ENCODE measurements at places on chromosomes 16 and 17.

DNA sequence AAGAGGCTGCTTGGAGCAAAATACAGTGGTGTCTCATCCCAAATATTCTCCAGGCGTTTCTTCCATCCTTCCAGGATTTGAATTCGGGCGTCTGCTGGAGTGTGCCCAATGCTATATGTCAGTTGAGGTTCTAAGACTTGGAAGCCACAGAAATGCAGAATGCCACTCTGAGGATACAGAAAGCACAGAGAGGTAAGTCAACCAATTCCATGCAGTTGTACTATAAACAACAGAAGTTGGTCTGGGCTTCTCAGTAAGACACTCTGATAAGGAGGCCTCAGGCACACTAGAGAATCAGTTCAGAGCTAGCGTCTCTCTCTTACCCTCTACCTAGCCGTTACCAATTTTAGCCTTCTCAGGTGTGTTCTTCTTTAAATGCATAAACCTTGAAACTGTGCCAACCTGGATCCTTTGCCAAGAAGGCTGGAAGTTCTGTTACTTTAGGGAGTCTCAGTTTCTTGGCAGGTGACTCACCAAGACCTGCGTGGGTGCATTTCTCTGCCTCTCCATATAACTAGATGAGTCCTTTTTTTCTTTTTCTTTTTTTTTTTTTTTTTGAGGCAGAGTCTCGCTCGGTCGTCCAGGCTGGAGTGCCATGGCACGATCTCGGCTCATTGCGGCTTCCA lies 15.1 kb downstream of the NQO1 start:
- H3K27me3 ChIP-seq, result no peaks in the 10 kb centered on the region
- no peak for DNase-seq
- no peak overlapping the region for H3K4me3 ChIP-seq
- H3K36me3 ChIP-seq, result peaks cover 16% of the 10 kb centered on the region

DNA sequence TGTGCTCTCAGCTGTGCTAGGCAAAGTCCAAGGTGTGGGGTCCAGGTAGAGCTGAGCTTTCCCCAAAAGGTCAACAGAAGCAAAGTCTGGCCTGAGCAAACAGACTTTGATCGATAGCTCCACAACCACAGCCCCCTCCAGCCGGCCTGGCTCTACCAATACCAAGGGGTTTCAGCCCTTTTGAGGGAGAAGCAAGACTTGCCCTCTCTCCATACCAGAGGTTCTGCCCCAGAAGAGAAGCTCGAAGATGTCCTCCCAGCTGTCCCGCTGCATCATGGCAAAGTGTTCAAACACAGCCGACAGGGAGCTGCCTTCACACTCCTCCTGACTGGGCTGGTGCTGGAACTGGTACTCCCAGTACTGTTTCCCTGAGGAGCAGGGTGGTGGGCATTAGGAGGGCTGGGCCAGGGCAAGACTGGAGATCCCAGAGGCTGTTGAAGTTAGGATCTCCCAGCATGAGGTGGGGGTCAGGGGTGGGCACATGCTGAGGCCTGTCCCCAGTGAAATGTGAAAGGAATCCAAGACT lies 1.7 kb downstream of the VTN start:
- H3K4me3 ChIP-seq, result no peak overlapping the region
- peaks cover 25% of the 10 kb centered on the region for H3K4me1 ChIP-seq
- peaks cover 3% of the 10 kb centered on the region for H3K36me3 ChIP-seq
- DNase-seq, result no peak
- H3K27ac ChIP-seq, result no peak overlapping the region
- H3K27me3 ChIP-seq, result peaks cover 5% of the 10 kb centered on the region

DNA sequence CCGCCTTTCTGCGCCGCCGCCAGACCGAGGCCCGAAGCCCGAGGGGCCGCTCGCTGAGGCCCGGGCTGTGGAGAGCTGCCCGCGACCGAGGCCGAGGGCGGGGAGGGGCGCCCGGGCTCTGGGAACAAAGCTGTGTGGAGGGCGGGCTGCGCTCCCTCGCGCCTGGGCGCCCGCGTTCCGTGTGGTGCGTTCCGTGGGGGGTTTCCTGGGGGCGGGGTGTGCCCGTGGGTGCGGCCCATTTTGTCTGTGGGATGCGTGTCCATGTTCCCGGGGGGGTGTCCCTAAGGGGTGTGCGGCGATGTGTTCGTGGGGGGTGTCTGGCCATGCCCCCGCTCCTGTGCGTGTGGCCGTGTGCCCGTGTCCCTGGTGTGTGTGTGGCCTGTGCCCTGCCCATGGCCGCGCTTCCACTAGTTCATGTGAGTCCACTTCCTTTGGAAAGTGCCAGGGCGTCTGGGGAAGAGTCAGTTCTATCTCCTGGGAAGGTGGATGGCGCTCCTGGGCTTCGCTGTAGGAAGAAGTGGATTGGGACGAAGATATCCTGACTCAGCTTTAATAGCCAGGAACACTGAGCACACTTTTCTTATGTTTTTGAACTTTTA lies 520 bp downstream of the JPT2 start:
- H3K36me3 ChIP-seq, result peaks cover 29% of the 10 kb centered on the region
- peaks cover 43% of the 10 kb centered on the region for H3K4me1 ChIP-seq
- peak; percentile 66 for DNase-seq
- peak overlapping the region; percentile 93 for H3K4me3 ChIP-seq
- H3K27ac ChIP-seq, result peak overlapping the region; percentile 84
- H3K27me3 ChIP-seq, result no peaks in the 10 kb centered on the region

- no peak overlapping the region for H3K4me3 ChIP-seq
- no peak overlapping the region for H3K27ac ChIP-seq
- peaks cover 5% of the 10 kb centered on the region for H3K4me1 ChIP-seq
- no peak for DNase-seq
- H3K27me3 ChIP-seq, result peaks cover 98% of the 10 kb centered on the region
Measured at GRCh38 chr17:74921026-74921681, 1.9 kb downstream of the USH1G start.

DNA sequence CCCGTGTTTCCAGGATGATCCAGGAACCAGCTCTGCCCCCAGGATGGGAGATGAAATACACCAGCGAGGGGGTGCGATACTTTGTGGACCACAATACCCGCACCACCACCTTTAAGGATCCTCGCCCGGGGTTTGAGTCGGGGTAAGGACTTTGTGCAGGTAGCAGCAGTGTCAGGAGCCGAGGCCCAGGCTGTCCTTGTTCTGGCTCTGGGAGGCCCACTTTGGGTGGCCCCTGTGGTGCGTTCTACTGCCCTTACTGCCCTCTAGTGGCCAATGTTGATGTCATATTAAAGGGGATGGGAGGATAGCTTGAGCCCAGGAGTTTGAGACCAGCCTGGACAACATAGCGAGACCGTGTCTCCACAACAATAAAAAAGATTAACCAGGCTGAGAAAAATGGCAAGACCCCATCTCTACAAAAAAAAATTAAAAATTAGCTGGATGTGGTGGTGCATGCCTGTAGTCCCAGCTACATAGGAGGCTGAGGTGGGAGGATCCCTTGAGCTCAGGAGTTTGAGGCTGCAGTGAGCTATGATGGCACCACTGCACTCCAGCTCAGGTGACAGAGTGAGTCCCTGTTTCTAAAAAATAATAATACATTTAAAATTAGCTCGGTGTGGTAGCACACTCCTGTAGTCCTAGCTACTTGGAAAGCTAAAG lies 20.9 kb upstream of the CLEC18A start:
- peaks cover 26% of the 10 kb centered on the region for H3K36me3 ChIP-seq
- no peak overlapping the region for H3K4me3 ChIP-seq
- no peaks in the 10 kb centered on the region for H3K27me3 ChIP-seq
- DNase-seq, result peak; percentile 61

- H3K36me3 ChIP-seq, result no peaks in the 10 kb centered on the region
- H3K4me3 ChIP-seq, result no peak overlapping the region
Measured at GRCh38 chr16:86027373-86028126, 128.6 kb downstream of the IRF8 start.

DNA sequence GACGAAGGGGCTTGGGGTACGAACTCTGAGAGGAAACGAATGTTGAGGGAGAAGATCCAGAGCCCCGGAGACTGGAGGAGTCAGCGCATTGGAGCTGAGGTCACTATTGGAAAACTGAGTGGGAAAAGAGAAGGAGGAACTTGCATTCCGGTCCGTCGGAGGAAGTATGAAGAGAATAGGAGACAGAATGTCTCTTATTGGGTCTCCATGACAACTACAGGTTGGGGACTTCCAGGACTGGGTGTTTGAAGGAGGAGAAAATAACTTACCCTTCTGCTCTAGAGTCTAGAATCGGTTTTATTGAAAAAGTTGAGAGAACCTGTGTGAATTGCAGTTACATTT lies 537 bp downstream of the GOSR1 start:
- peaks cover 12% of the 10 kb centered on the region for H3K36me3 ChIP-seq
- no peak for DNase-seq
- H3K4me3 ChIP-seq, result peak overlapping the region; percentile 94
- peaks cover 9% of the 10 kb centered on the region for H3K27me3 ChIP-seq
- peak overlapping the region; percentile 93 for H3K27ac ChIP-seq
- H3K4me1 ChIP-seq, result peaks cover 38% of the 10 kb centered on the region

- H3K4me3 ChIP-seq, result no peak overlapping the region
- no peak for DNase-seq
- H3K4me1 ChIP-seq, result no peaks in the 10 kb centered on the region
- no peaks in the 10 kb centered on the region for H3K27me3 ChIP-seq
- H3K27ac ChIP-seq, result no peak overlapping the region
- H3K36me3 ChIP-seq, result no peaks in the 10 kb centered on the region
Measured at GRCh38 chr16:47917118-47917517, 238.7 kb downstream of the ABCC12 start.

DNA sequence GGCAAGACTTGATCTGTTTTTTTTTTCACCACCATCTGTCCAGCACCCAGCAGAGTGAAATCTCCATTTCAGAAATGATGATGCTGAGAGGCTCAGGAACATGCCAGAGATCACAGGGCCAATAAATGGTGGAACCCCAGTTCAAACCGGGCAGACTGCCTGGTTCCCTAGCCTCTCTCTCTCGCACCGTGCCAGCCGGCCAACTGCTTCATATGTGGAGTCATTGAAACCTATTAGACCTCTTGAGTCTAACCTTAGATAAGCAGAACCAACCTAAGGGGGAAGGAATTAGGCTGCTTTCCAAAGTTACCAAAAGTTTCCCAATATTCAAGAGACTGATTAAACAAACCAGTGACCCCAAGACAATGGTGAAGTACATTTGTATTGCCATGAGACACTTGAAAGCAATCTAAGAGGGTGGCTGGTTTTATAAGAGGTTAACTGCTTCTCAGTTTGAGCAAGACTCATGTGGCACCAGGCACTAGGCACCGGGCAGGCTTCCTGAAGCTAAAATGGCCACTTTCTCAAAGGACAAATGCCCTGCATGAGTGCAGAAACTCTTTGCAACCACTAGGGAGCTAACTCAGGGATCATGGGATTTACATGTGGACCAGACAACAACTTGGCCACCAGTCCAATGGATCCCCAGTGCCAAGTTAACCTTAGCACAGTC lies 18.4 kb downstream of the TOX3 start:
- H3K27me3 ChIP-seq, result no peaks in the 10 kb centered on the region
- no peak overlapping the region for H3K4me3 ChIP-seq
- no peaks in the 10 kb centered on the region for H3K36me3 ChIP-seq

GRCh38 chr17:80758481-80759376 lies 214.1 kb downstream of the RPTOR start:
- H3K27ac ChIP-seq, result peak overlapping the region; percentile 93
- H3K4me3 ChIP-seq, result peak overlapping the region; percentile 35

- DNase-seq, result peak; percentile 31
- H3K27me3 ChIP-seq, result peaks cover 18% of the 10 kb centered on the region
- peak overlapping the region; percentile 98 for H3K27ac ChIP-seq
- H3K4me3 ChIP-seq, result peak overlapping the region; percentile 95
- peaks cover 33% of the 10 kb centered on the region for H3K36me3 ChIP-seq
- peaks cover 62% of the 10 kb centered on the region for H3K4me1 ChIP-seq
Measured at GRCh38 chr17:77089124-77089490, 51.7 kb upstream of the SEC14L1 start.

DNA sequence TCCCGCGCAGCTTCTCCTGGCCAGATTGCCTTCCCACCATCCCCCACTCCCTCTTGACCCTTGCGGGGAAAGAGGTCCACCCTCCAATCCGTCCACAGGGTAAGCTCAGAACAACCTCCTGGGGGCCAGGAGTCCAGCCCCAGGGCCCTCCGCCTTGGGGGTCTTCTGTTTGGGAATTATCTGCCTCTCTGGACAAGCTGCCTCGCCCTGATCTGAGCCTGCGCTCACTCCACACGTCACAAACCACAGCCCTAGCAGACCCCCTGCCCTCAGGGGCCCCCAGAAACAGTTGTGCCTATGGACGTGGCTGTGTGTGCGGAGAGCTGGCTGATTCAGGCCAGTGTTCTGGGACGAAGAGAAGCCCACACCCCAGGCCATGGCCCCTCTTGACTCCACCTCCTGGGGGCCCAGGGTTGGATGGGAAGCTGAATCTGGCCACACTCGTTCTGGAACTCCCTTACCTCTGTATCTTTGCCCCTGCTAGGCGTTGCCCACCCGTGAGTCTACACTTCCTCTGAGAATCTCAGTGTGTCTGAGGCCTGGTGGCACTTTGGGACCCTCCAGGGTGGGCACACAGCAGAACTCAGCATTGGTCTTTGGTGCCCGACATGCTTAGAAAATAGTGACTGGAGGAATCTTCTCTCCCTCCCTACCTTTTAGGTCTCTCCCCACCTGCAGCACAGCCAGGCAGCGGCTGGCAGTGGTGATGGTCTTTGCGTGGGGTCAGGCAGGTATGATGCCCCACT lies 119.9 kb upstream of the SMURF2 start:
- DNase-seq, result no peak
- H3K27me3 ChIP-seq, result peaks cover 32% of the 10 kb centered on the region
- peaks cover 36% of the 10 kb centered on the region for H3K4me1 ChIP-seq
- peak overlapping the region; percentile 79 for H3K4me3 ChIP-seq
- peak overlapping the region; percentile 33 for H3K27ac ChIP-seq

- no peak for DNase-seq
- peaks cover 24% of the 10 kb centered on the region for H3K27me3 ChIP-seq
- H3K27ac ChIP-seq, result no peak overlapping the region
- no peaks in the 10 kb centered on the region for H3K36me3 ChIP-seq
- H3K4me3 ChIP-seq, result no peak overlapping the region
- H3K4me1 ChIP-seq, result no peaks in the 10 kb centered on the region
Measured at GRCh38 chr16:67268136-67268579, 11.2 kb upstream of the PLEKHG4 start.

GRCh38 chr16:73848993-73849392 lies 447.6 kb upstream of the PSMD7 start:
- H3K36me3 ChIP-seq, result no peaks in the 10 kb centered on the region
- H3K4me1 ChIP-seq, result no peaks in the 10 kb centered on the region
- H3K27ac ChIP-seq, result no peak overlapping the region
- H3K4me3 ChIP-seq, result no peak overlapping the region
- no peak for DNase-seq

DNA sequence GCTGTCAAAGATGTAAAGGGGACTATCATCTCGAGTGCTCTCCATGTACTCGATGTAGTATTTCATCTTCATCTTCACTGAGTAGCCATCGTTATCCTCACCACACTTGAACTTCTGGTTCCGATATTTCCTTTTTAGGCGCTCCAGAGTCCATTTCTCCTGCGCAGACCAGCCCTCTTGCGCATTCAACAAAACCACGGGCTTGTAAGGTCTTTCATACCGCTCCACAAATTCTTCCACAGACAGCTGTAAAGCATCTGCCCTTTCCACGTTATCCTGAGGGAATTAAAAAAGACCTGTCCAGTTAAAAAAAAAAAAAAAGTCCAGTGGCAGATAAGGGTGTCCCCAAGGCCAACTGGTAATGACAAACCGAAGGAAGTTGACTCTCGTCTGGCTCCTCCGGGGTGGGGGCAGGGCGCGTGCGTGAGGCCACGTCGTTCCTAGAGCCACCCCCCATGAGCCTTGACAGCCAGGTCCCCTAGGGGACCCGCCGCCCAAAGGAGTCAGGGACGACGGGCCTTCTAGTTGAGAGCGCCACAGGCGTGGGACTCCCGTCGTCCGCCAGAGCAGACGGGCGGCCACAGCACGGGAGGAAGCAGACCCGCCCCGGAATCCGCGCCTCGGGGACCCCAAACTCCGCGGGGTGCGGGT lies 701 bp downstream of the JMJD6 start:
- H3K36me3 ChIP-seq, result peaks cover 47% of the 10 kb centered on the region
- H3K4me3 ChIP-seq, result peak overlapping the region; percentile 96
- H3K4me1 ChIP-seq, result peaks cover 76% of the 10 kb centered on the region
- H3K27me3 ChIP-seq, result no peaks in the 10 kb centered on the region
- DNase-seq, result peak; percentile 82

All from activated naive CD4-positive, alpha-beta T cell treated with anti-CD3 and anti-CD28 coated beads, Interleukin-2, amount 10 ng/mL, durations not matched to agents 7 days and 5 days (primary cell).